ENCODE measurements at places on chromosomes 12 and 14.

DNA sequence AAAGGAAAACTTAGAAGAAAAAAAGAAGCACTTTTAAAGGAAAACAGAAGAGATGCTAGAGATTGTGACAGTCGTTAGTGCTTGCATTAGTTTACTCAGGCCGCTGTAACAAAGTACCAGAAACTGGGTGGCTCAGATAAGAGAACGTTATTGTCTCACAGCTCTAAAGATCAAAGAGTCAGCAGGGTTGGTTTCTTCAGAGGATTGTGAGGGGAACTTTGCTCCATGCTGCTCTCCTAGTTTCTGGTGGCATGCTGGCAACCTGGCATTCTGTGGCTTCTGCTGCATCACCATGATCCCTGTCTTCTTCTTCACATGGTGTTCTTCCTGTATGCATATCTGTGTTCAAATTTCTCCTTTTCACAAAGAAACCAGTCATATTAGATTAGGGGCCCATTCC lies 119.4 kb upstream of the PLEKHA5 start:
- DNase-seq = no peak

DNA sequence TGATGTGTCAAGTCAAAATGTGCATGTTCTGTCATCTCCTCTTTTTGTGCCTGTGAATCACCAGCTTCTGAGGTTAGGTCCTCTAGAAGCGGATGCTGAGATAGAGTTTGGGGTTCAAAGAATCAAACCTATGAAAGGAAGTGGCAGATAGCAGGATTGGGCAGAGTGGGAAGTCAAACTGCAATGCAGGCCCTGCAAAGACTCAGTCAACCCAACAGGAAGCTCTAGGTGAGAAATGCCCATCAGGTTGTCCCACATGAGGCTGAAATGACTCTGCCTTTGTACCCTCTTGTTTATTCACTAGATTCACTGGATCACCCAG lies 4.5 kb upstream of the MIA2 start:
- DNase-seq = no peak

DNA sequence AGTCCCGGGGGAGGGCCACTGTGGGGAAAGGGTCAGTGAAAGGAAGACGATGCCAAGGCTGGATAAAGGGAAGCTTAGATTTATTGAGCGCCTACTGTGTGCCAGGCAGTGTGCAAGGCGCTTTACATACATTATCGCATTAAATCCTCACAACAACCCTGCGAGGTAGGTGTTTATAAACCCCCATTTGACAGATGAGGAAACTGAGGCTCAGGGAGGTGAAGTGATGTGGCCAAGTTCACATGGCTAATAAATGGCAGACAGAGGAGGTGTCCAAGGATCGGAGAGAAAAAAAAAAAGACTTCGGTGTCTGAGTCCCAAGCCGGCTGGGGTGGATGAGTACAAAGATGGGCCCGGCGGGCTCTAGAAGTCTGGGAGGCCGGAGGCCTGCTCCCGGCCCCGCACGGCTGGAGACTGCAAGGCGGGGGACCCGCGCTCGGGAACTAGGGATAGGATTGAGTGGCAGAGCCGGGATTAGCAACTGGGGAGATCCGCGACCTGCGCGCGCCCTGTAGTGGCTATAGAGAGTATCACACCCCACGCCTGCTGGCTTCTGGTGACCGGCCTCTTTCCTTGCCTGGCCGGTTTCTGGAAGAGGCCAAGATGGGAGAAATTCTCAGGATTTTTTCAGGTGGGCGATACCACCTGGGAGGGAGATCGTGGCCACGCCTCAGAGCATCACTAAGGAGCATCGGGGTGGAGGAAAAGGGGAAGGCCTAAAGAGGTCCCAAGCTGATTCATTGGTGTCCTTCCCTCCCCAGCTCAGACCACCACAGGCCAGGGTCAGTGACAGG lies 3.9 kb downstream of the DDN start:
- no peak for DNase-seq

DNA sequence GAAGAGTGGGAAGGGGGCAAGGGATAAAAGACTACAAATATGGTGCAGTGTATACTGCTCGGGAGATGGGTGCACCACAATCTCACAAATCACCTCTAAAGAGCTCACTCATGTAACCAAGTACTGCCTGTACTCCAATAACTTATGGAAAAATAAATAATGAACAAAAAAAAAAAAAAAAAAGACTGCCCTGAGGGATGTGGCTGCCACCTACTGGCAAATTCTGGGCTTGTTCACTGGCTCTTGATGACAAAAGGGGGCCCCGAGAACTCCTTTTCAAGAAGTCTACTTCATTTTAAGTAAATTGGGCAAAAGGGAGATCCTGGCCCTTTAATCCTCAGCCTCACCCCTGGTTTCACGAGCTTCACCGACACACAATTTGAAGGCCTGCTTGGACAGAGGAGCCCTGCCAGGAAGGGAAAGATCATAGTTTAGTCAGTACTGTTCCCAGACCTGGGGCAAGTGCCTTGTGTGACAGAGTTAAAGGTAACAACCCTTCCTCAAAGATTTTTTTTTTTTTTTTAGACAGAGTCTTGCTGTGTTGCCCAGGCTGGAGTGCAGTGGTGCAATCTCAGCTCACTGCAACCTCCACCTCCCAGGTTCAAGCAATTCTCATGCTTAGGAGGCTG lies 26.1 kb upstream of the STAC3 start:
- DNase-seq = no peak

GRCh38 chr14:24053548-24054323 lies 1.9 kb downstream of the CARMIL3 start:
- DNase-seq = no peak
